KBM-7 (cell line): ENCODE measurements at places on chromosomes 7 and 10.

GRCh38 chr10:24343686-24344085, 134.7 kb downstream of the KIAA1217 start:
- DNase-seq: no peak

DNA sequence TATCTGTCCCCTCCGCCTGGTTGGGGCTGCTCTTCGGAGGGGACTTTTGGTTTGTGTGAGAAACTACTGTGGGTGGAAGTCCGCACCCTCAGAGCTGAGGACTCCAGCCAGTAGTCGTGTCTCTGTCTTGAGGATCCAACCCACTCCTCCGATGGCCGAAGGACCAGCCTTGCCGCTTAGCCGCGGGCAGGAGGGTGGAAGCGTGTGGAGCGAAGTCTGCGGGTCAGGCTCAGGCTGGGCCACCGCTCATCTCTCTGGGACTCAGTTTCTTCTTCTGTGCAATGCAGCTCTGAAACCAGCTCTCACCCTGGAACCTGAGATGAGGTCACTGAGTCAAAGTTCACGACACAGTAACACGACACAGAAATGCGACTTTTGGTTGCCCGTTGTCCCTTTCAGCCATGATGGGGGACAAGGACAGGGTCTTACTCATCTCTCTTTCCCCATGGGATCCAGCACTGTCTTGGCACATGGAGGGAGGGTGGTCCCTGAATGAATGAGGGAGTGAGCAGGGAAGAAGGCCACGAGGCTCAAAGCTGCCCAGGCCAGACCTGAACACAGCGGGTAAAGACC, 133.3 kb upstream of the PODXL start:
- no peak for DNase-seq

DNA sequence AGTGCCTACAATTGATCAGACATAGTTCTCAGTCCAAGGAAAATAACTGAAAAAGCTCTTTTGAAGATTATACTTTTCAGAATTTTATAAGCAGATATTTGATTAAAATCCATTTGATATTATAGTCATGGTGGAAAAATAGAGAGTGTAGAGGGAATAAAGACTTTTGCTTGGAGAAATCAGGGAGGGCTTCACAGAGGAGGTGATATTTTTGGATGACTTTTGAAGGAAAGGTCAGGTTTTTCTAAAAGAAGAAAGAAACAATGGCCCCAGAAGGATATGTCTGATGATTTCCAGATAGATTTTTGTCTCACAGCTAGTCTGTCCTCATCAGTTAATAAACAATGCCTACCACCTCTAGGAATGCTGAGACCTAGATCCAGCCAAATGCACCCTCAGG, 806.3 kb upstream of the CELF2 start:
- no peak for DNase-seq

DNA sequence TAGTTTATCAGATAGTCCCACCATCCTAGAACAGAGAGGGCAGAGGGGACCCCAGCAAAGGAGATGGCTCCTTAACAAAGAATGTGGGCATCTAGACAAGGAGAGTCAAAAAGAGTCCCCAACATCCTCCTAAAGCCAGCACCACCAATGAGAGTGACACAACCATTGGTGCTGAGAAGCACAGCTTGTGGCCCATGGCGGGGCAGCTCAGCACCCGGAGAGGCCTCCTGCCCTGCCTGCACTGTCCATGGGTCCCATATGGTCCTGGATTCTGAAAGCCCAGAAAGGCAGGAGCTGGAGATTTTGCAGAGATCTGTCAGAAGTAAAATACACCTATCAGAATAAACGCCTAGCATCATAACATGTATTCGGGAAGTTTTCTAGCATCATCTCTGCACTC, 311.8 kb upstream of the ZNF32 start:
- DNase-seq: no peak

GRCh38 chr7:84274029-84274638, 79.5 kb upstream of the SEMA3A start:
- no peak for DNase-seq

DNA sequence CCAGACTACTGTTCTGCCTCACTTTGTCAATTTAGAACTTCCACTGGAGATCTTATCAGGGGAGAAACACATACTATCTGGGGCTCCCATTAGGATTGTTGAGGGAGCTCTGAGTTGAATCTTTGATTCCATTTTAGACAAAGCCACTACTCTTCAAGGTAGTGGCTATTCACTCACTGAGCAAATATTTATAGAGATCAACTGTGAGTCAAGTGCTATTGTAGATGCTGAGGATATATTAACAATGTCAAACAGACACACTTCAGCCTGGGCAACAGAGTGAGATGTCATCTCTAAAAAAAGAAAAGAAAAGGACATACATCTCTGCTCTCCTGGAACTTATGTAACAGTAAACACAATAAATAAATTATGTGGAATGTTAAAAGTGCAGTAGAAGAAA, 315.3 kb downstream of the PTEN start:
- no peak for DNase-seq

DNA sequence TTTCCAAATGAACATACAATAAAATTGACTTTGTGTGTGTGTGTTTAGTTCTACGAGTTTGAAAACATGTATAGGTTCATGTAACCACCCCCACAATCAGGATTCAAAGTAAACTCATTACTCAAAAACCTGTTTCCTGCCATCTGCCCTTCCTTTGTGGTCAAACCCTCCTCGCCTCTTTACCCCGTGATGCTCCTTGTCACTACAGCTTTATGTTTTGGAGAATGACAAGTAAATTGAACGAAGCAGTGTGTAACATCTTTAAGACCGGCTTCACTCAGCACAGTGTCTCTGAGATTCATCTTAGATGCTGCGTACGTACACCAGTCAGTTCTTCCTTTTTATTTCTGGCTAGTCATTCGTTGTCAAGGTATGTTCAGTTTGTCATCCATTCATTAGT, 54.6 kb upstream of the MKI67 start:
- DNase-seq: peak; percentile 80

GRCh38 chr10:2543142-2543886, 524.0 kb upstream of the PFKP start:
- DNase-seq: no peak

- DNase-seq: no peak
These were observed 38.2 kb upstream of the PPIF start for GRCh38 chr10:79308969-79309665.

DNA sequence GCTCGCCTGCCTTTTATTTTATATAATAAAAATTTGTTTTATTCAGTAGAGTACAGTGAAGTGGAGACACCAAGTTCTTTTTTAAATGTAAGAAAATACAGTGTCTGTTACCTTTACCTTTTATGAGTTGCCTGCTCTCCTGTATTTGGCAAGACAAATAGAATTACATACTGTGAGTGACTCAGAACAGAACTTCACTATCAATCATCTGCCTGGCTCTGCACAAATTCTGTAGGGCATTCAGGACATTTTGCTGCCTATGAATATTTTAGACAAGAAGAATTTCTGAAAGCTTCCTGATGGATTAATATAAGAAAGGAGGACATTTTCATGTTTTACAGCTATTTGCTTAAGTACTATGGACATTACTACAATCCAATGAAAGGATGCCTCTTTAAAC, 135.4 kb upstream of the PHF14 start:
- no peak for DNase-seq

- no peak for DNase-seq
These were observed 5.6 kb upstream of the MEST start for GRCh38 chr7:130486114-130486953.

DNA sequence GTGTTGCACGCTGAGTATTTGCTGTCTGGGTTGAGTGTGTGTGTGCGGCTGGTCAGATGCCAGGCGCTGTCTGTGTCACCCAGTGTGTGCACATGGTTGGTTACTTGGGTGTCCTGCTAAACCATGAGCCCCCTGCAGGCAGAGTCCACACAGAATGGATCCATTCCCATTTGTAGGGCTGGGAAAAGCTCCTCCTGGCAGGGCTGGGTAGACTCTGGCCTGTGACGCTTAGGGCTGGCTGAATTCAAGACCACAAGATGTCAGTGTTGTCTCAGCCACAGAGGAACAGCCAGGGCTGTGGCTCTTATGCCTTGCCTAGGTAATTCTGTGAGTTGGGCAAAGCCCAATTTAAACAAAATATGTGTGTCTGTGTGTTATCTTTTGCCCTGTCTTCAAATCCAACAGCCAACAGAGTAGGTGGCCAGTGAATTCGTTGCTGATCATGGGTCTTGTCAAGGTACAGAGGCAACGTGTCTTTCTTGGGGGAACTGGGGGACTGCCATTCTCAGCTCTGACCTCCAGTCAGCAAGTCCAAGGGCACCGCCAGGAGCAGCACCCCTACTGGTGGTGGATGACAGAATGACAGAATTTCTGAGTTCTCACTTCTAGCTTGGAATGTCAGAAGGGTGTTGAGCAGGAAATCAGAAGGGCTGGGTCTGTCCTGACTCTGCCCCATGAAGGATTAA, 285.1 kb downstream of the CCSER2 start:
- peak; percentile 33 for DNase-seq

DNA sequence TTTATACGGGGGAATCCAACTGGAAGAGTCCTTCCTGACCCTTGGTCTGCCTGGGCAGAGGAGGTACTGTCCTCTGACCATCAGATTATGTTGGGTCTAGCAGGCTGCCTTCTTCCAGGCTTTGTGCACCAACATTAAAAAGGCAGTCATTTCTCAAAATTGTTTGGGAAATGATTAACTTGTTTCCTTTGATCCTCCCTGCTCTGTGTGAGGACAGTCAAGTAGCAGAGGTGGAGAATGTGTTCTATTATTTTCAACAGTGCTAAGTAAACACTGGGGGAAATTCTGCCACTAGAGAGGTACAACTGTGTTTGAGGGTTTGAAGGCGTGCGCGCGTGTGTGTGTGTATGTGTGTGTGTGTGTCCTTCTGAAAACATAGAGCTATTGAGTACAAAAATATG, 20.6 kb downstream of the ACSL5 start:
- DNase-seq: no peak

DNA sequence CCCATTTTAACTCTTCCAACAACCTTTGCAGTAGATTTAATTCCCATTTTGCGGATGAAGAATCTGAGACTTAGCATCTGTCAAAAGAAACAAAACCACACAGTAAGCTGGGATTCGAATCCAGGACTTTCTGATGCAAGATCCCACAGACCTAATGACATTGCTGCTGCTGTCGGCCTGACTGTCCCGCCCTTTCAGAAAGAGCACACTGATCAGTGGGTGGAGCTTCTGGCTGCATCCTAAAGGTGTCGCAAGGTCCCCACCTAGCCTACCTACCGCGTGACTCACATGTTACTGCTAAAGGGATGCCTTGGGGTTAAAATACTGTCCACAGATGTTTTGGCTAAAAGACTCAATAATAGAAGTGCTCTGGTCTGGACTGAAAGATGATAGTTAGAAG, 134.7 kb downstream of the EMX2 start:
- no peak for DNase-seq

DNA sequence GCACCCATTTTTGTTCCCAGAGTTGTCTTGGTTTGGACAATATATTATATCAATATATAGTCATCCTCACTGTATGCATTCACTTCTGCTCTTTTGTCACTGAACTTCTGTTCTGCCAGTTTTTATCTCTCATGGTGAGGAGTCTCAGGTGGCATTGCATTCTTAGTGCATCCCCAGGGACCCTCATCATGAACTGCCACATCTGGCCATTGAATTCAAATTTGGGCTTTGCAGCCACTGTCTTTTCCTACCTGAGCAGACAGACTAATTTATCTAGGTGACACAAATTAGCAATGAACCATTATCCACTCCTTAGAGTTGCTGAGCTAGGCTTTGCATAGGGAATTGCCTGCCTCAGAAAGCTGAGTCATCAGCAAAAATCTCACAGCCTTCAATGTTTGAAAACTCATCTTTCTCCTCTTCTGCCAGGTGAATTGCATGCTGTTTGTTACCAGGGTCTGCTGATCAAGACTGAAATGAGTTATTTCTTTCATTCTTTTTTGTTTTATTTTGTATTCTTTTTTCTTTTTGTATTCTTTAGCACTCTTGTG, 316.8 kb upstream of the MTPN start:
- DNase-seq: no peak

DNA sequence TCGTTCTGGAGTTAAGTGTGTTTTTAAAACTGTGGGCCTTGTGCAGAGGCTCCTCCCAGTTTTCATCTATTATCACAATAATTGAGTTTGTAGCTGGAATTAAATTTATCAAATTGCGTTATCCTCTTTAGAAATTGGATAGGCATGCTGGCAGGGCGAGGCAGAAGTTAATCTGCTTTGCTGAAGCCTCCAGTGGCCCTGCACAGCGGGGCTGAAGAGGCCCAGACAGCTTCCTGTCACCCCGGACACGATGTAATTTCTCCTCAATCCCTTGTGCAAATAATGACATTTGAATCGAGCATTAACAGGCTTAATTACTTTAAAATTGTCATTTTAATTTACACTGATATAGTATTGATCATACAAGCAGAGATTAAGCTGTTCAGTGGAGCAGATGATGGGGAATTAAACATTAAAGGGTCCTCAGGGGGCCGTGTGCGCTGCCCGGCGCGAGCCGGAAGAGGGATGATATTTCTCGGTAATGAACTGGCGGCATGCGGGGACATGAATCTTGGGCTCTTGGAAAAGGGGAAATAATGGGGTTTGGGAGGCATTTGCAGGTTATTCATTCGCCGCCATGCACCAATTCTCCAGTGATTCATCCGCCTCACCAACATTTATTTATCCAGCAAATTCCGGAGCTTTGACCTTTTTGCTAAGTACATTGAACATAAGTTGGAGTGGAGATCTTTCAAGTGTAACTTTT, 118.5 kb downstream of the NKX6-2 start:
- no peak for DNase-seq

DNA sequence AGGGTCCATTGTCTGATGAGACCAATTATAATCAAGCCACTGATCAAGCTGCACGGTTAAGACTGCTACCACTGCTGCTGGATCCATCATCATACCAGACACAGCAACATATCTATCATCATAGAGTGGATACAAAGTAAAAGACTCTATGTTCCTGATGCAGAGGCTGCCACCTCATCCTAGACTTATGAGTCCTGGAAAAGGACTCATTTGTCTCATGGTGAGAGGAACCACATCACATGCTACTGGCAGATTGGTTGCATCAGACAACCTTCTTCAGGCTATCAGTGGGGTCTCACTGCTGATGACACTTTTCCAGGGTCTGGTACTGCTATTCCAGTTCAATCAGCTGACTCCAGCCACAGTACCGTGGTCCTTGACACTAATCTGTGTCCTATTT, 79.0 kb downstream of the ABI1 start:
- DNase-seq: no peak
